ENCODE measurements at places on chromosomes 7 and 10.

- peak; percentile 24 for DNase-seq
Measured at GRCh38 chr7:157391036-157391710, 54.4 kb downstream of the DNAJB6 start.

GRCh38 chr10:118395947-118396346, 53.8 kb upstream of the FAM204A start:
- no peak for DNase-seq

GRCh38 chr7:93902777-93903423, 3.5 kb upstream of the GNGT1 start:
- no peak for DNase-seq

- DNase-seq: no peak
Measured at GRCh38 chr7:157601530-157601929, 264.7 kb downstream of the DNAJB6 start.

DNA sequence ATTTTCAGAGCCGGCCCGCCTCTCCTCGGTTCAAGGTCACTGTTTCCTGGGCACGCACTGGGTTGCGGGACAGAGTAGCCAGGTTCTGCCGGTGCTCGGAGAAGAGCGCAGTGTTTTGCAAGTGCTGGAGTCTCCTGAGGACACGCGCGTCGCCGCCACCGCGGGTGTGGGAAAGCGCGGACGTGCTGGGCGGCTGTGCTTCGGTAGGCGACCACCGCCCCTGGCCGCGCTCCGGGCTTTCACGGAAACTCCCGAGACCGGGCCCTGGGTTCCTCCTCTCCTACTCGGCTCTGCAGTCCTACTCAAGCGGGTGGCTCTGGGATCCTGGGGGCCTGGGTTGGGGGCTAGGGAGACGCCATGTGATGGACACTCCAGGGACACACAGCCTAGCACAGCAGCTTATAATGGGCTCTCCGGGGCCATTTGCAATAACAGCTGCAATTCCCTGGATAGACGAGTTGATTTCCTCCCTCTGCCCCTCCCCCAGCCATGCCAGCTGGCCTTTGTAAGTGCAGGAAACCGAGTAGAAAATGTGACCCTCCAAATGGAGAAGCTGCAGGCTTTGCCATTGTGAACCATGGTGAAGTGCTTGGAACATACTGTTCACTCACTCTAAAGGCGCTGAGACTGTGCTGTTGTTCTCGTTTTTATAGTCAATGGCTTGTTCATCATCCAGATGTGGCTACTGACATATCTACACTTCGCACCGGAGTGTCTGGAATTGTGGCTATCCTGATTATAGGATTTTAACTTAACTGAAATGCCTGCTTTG, 2.1 kb downstream of the FRAT1 start:
- no peak for DNase-seq

DNA sequence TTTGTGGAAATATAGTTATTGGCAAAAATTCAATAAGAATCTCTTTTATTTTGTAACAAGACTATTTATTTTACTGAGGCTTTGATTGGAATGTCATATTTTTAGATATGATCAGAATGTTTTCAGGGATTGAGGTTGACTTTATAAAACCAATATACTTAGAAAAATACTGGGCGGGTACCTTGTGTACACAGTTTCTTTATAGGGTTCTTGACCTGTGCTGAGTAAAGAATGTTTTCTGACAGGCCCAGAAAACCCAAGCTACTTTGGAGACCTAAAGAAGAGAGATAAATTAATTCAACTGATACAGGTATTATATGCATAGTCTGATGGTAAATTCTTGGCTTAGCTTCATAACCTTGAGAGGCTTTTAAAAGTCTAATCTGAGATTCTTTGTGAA, 23.9 kb upstream of the SPAM1 start:
- DNase-seq: no peak

DNA sequence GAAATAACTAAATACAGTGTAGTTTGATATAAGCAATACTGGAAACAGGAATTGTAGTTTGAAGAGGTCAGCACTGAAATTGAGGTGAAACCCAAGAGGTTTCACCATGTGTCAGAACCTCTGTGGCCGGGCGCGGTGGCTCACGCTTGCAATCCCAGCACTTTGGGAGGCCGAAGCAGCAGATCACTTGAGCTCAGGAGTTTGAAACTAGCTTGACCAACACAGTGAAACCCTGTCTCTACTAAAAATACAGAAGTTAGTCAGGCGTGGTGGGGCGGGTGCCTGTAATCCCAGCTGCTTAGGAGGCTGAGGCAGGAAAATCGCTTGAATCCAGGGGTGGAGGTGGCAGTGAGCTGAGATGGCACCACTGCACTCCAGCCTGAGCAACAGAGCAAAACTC, 13.7 kb downstream of the AHCYL2 start:
- no peak for DNase-seq

DNA sequence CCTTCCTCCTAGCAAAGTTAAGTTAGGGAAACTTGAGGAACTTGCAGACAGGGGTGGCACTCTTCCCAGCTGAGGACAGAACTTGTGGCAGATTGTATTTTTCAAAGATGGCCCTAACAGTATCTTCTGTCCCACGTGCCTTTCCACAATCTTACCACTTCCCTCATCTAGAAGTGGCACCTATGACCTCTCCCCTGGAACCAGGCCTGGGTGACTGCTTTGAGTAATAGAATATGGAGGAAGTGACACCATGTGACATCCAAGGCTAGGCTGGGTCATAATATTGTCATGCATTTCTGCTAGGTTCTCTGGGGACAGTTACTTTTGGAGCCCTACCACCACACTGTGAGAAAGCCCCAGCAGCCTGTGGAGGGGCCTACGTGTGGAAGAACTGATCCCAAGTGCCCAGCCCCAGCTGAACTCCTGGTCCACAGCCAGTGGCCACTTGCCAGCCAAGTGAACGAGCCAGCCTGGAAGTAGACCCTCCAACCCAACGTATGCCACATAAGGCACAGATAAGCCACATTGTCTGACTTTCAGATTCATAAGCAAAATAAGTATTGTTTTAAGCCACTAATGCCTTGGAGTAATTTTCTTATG, 193.7 kb downstream of the PTPN20 start:
- peak; percentile 15 for DNase-seq

GRCh38 chr7:131808736-131809135, 252.3 kb upstream of the PODXL start:
- DNase-seq: no peak

DNA sequence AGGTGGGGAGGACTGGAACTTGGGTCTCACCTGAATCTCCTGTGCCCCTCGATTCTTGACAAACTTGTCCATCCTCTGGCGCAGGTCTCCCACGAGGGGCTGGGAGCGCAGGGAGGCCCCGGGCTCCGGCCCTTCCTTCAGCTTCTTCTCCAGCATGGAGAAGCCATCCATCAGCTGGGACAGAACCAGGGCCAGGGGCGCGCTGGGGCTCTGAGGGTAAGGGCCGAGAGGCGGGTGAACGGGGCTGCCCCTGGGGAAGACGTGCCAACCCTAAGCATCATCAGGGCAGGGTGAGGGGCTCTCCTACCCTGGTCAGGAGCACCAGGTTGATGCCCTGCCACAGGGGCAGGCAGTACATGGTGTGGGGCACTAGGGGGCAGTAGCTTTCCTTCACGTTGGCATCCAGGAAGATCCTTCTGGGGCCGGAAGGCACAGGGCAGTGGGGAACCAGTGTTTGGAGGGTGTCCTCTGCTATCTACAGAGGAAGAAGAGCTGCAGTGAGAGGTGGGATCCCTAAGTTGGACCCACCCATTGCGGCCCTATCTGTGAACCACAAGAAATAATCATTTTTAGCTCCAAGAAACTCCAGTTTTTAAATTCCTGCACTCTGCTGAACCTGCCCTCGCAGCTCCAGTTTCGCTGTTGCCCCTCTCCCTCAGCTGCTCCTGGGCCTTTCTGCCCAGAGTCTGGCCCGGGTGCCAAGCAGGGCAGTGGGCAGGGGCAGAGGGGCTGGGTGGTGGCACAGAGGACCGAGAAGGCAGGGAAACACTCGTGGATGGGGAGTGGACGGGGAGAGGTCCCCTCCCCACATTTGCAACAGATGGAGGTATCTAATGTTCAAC, 10.8 kb upstream of the PYROXD2 start:
- no peak for DNase-seq

- DNase-seq: no peak
Measured at GRCh38 chr7:50282813-50283605, 21.5 kb upstream of the IKZF1 start.

- no peak for DNase-seq
Measured at GRCh38 chr7:113199841-113200240, 81.5 kb upstream of the SMIM30 start.

GRCh38 chr10:58174831-58175230, 92.9 kb downstream of the IPMK start:
- DNase-seq: no peak

- DNase-seq: no peak
Measured at GRCh38 chr10:106355450-106355849, 809.1 kb downstream of the SORCS1 start.

- no peak for DNase-seq
Measured at GRCh38 chr7:141239661-141240060, 165.8 kb downstream of the TMEM178B start.

DNA sequence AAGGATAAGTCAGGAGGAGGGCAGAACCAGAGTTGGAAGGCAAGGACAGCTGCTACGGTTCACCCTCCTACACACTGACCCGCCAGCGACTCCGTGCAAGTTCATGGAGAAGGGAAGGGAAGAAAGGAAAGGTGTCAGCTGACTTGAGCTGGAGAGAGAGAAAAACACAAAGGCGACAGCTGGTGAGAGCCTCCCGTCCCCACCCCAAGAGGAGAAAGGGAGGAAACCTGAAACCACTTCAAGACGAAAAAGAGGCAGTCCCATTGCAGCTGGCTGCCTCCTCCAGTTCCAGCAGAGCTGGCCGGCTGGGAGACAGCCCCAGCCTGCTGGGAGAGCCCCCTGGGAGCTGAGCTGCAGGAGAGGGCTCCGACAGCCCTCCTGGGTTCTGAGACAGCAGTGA, 75.2 kb downstream of the PARD3 start:
- no peak for DNase-seq

GRCh38 chr10:99393036-99393435, 37.4 kb downstream of the GOT1 start:
- no peak for DNase-seq

- no peak for DNase-seq
Measured at GRCh38 chr10:110404413-110404812, 93.3 kb upstream of the DUSP5 start.

DNA sequence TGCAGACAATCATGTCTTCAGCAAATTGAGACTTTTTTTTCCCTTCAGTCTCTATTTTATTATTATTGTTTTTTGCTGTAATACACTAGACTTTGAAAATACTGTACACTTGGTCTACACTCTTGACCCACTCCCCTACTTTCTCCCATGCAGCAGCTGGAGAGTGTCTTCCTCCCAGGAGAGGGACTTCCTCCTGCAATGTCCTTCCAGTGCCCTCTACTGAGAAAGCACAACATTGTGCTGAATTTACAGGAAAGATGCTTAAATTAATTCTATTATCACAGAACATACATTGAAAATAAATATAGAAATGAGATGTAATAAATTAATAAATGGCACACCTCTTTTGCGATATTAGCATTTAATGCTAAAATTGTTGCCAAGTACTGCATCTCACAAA, 411.3 kb downstream of the CCSER2 start:
- DNase-seq: no peak

DNA sequence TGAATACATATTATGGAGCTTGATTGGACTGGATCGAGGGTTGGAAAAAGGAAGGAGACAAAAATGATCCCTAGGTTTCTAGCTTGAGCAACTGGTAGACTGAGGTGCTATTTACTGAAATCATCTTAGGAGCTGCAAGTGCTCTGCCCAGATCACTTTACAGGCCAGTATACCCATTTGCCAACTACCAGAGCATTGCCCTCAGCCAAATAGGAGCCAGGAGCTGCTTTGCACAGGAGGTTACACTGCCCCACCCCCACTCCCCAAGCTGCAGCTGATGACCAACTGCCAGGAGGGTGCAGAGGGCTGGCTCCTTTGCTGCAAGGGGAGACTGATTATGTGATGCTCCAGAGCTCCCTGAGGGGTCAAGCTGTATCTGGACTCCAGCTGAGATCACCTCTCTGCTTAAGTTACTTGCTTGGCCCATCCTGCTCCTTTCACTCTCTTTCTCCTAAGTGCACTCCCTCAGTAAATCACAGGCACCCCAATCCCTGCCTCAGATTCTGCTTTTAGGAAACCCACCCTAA, 275.4 kb downstream of the ZEB1 start:
- DNase-seq: no peak

DNA sequence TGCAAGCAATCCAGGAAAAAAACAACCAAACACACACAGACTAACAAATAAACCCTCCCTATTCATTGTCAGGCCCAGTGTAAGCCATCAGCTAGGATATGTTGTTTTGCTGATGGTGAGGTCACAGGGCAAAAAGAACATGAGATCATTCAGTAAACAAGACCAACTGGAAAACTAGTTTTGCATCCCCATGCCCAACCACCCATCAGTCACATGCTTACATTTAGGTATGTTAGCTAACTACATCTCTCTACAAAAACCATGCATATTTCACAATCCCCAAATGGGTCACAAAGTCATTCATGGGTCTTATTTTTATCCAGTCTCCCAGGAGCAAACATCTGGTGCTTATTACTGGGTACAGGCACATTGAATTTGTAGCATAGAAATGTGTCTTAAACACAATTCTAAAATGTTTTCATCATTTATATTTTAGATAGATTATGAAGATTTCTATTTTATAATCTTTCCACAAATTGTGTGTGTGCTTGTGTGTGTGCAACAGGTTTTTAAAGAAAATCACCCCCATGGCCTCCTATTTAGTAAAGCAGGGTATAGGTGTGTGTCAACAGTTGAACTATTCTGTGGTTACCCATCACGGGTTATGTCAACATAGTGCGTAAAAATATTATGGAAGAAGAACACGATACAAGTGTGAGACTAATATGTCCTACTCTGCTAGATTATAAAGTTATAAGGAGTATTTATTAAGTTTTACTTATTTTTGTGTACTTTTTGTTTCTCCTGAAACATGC, 103.8 kb upstream of the AKR1E2 start:
- DNase-seq: no peak

DNA sequence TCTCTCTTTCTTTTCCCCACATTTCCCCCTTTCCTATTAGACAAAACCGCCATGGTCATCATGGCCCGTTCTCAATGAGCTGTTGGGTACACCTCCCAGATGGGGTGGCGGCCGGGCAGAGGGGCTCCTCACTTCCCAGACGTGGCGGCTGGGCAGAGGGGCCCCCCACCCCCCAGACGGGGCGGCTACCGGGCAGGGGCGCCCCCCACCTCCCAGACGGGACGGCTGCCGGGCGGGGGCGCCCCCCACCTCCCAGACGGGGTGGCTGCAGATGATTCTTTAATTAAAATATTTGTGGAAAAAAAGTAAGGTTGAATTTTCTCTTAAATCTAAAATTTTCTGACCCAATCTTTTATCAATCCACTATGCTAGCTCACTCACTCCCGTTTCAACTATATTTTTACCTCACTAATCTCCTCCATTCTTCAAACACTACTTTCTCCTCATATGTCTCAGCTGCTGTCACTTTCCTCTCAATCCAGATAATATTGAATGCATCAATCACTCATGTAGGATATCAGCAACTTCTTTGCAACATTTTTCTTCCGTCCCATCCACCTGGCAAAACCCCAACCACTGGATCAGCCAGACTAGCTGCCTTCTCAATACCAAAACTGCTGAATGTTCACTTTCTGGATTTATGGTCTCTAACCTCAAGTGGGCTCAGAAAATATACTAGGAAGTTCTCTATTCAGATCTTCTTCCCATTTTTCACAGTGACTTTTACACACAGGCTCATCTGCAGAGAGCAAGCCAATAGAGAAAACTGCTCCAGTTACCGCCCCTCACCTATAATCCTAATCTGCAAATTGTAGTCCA, 81.1 kb upstream of the TRIM24 start:
- DNase-seq: no peak

GRCh38 chr7:16561943-16562342, 35.3 kb downstream of the LRRC72 start:
- DNase-seq: no peak

- no peak for DNase-seq
Measured at GRCh38 chr7:12670743-12671520, 16.5 kb upstream of the ARL4A start.
